ENCODE measurements at places on chromosomes 3 and 15.

DNA sequence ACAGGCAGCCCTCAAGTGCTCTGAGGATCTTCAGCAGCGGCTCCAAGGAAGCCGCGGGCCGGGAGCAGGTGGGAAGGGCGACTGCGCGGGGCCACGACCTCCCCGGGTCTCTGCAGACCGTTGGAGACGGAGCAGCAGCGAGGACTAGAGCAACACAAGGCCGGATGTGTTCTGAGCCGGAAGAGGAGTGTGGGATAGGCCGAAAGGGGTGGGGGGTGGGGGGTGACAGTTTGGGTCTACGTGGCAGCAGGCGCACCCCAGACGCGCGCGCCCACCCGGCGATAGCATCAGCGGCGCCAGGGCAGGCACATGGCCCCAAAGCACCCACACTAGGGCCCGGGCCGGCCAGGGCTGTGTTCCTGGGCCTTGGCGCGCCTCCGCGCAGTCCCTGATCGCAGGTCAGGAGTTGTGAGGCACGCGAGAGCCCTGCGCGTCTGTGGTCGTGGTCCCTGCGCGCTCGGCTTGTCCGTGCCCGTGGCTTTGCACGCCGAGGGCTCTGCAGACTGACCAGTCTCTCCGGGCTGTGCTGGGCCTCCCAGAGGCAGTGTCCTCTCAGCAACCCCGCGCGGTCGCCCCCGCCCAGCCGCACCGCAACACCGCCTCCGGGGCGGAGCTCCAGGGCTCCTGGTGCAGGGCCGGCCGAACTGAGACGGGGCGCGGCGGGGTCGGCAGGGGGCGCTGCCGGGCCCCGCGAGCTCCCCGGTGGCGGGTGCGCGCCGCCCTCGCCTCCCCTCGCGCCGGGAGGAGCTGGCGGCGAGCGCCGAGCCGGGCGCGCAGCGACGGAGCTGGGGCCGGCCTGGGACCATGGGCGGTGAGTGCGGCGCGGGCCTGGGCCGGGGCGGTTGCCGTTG, at the start of gene PXYLP1:
PXYLP1 (plus strand) TSS at position 725 of the 851 bp plus-strand sequence. CDS start 28,351 bp downstream, outside the sequence.
- DNase-seq = peak; percentile 94

GRCh38 chr3:119338754-119339153, 44.6 kb downstream of the ARHGAP31 start:
- DNase-seq = no peak

GRCh38 chr3:101639280-101639963, 37.5 kb downstream of the ZBTB11 start:
- no peak for DNase-seq

- DNase-seq = no peak
Measured at GRCh38 chr3:132596816-132597433, at the start of gene ACKR4. ACKR4 (plus strand) TSS chr3:132597270; CDS start chr3:132600398, 3,128 bp downstream.

DNA sequence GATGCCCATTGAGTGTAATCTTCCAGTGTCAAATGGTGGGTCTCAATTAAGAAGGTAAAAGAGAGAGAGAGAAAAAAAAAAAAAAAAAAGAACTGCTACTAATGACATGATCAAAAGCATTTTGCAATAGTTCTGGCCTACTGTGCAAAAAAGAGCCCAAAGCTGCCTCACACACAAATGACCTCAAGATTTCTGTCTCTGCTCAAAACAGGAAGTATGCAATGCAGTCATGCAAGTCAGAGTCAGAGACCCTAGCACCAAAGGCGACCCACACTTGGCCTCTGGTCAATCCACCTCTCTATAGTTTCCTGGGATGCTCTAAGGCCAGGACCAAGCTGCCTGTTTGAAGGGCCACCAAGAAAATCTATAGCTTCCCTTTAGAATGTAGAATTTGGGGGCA, 323.5 kb downstream of the VPS13C start:
- DNase-seq = no peak

DNA sequence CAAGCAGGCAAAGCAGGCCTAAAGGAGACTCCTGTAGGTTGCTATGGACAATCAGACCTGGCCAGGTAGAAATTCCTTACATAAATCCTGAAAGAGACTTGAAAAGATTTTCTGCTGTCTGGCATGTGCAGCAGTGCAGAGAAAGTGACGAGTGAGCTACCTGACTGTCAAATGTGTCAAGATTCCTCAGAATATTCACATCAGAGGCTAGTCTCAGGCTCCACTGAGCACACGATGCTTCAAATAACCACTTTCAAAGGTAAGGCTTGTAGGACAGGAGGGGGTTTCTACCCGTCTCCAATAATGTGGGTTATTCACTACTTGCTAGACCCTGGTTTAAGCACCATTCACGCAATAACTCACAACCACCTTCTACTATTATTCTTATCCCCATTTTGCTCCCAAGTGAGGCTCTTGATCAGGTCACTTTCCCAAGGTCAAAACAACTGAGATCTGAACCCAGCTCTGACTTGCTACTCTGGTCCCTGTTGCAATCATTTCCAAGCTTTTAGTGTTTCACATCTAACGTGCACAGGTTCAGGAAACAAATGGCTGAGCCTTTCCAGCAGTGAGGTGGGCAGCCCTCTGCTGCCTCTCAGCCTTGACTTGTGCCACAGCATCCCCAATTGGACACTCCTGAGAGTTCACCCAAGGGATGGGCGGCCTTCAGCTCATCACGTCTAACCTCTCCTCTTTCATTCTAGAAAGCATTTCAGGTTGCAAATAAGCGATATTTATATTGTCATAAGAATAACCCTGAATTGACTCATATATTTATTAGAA, 329.9 kb upstream of the WNT5A start:
- DNase-seq = no peak

DNA sequence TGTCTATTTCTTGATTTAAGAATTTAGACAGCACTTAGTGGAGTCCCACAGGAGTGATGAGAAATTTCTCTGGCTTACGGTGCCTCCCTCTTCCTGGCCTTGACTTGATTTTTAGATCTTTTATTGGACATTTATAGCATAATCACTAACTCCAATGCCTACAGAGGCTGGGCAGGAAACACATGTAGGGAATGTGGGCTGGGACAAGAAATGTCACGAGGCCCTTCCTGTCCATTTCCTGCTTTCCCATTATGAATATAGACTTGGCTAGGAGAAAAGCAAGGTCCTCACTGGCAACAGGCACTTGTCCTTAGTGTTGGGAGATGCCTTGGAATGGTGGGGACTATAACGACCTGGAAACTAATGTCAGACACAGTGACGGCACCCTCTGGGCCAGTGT, 100.3 kb downstream of the MYLK start:
- DNase-seq = no peak

DNA sequence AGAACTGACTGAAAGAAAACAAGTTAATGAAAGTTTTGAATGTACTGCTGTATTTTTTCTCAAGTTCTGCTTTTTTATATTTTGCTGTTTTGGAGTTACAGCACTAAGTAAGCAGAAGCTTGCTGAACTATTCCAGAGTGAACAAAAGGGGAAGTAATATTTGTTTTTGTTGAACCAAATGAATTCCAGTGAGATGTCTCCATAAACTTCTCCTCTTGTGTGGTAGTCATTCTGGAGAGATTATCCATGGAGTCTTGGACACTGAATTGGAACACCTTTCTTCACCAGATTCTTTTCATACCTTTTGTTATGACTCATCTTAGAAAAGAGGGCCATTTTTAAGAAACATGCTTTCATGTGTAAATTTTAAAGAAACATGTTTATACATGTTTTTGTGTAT, 8.8 kb downstream of the ANKUB1 start:
- DNase-seq = no peak

GRCh38 chr15:66629817-66630576, 64.2 kb upstream of the LCTL start:
- no peak for DNase-seq

- no peak for DNase-seq
Measured at GRCh38 chr3:36312351-36312750, 68.0 kb upstream of the STAC start.

GRCh38 chr15:25237291-25237978, 201.4 kb downstream of the UBE3A start:
- DNase-seq = no peak

DNA sequence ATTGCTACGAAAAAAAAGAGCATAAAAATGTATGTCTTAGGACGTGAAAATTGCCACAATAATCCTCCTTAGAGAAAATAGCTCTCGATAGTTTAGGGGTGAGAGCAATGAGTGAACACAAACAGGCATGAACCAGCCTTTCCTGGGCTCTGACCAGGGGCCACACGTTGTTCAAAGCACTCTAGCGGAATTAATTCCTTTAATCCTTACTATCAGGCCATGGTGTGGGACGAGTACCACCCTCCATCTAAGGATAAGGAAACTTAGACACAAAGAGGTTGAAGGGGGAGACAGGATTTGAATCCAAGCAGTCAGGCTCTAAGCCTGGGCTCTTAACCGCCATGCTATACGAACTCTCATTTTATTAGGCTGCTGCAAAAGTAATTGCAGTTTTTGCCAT, 81.9 kb upstream of the CACNA2D3 start:
- DNase-seq = no peak

GRCh38 chr15:60585743-60586708, 107.1 kb upstream of the ICE2 start:
- DNase-seq = peak; percentile 59

DNA sequence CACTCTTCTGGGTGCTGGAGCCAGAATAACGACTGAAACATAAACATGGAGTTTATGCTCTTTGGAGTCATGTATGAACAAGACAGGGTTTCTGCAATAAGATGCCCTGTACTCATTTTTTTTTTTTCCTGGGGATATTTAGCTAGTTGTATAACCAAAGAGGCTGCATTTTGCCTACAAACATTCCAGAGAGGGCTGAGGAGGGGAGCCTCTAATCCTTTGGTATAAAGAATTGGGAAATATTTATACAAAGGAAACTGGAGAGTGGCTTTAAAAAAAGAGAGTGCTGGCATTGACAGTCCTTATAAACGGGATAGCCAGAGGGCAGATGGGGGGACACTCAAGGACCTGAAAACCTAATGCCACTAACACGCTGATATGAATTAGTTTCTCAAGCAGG, 32.4 kb upstream of the GAP43 start:
- DNase-seq = no peak

Measured in activated naive CD4-positive, alpha-beta T cell treated with Interleukin-2 at 50 U/mL for 16 hours (primary cell).